A549 treated with DMSO at 1 μM for 4 hours (cell line): ENCODE measurements at places on chromosomes 7 and 10. TPM values are rescaled to one million over a fixed set of nuclear protein-coding genes. Genes with fewer than 3 reads are reported as not detected.

Gene CPA4
- 6.1 to 12.3 TPM (median 8.3 TPM) in 5 replicates for total RNA-seq

Gene STEAP2
- total RNA-seq: 2.9 to 5.5 TPM (median 5.4 TPM) in 5 replicates

Gene FBXO24
- total RNA-seq: 0.12 to 0.24 TPM (median 0.22 TPM) in 5 replicates

Gene BUB3
- 174 to 206 TPM (median 188 TPM) in 5 replicates for total RNA-seq

Gene CALHM1
- total RNA-seq: not detected in 5 replicates

Gene LRMDA
- 3.0 to 4.2 TPM (median 3.9 TPM) in 5 replicates for total RNA-seq

Gene C7orf57
- 0.24 to 0.37 TPM (median 0.28 TPM) in 5 replicates for total RNA-seq

Gene CCDC3
- 0.91 to 1.2 TPM (median 0.95 TPM) in 5 replicates for total RNA-seq

Gene HIPK2
- total RNA-seq: 18.2 to 27.5 TPM (median 24.9 TPM) in 5 replicates

Gene CCDC172
- total RNA-seq: not detected in 5 replicates

Gene IMPDH1
- 76.1 to 93.1 TPM (median 88.5 TPM) in 5 replicates for total RNA-seq

Gene OR9A4
- total RNA-seq: not detected in 5 replicates

Gene CDK1
- total RNA-seq: 86.1 to 108 TPM (median 88.6 TPM) in 5 replicates

Gene SEMA3C
- total RNA-seq: 46.4 to 76.0 TPM (median 61.3 TPM) in 5 replicates

Gene FMC1
- total RNA-seq: 16.6 to 34.7 TPM (median 32.2 TPM) in 5 replicates

Gene FANK1
- total RNA-seq: 2.9 to 5.7 TPM (median 4.2 TPM) in 5 replicates

Gene SPDYE2B
- total RNA-seq: 0.05 TPM in 1 of 5 replicates, not detected in the others

Gene ZCCHC24
- 3.5 to 5.7 TPM (median 5.1 TPM) in 5 replicates for total RNA-seq

Gene ADAM22
- total RNA-seq: 0.32 to 0.44 TPM (median 0.36 TPM) in 5 replicates

Gene CACNA2D1
- 5.4 to 12.3 TPM (median 11.0 TPM) in 5 replicates for total RNA-seq

Gene SCART1
- 0.18 to 0.44 TPM (median 0.19 TPM) in 5 replicates for total RNA-seq

Gene HECW1
- total RNA-seq: 11.4 to 14.2 TPM (median 12.2 TPM) in 5 replicates

Gene AZGP1
- total RNA-seq: 0.23 TPM in 1 of 5 replicates, not detected in the others

Gene CALML3
- not detected in 5 replicates for total RNA-seq

Gene CDH23
- 2.2 to 2.7 TPM (median 2.3 TPM) in 5 replicates for total RNA-seq

Gene SEMA3D
- 0.03 to 0.05 TPM (median 0.03 TPM) in 3 of 5 replicates, not detected in the others for total RNA-seq

Gene LRRC4
- total RNA-seq: not detected in 5 replicates

Gene ZNF722
- total RNA-seq: not detected in 5 replicates

Gene ZNF862
- 0.73 to 3.3 TPM (median 2.8 TPM) in 5 replicates for total RNA-seq

Gene SLC13A1
- not detected in 5 replicates for total RNA-seq

Gene ANKRD16
- total RNA-seq: 8.5 to 12.0 TPM (median 10.9 TPM) in 5 replicates

Gene SLC16A12
- 0.02 to 0.04 TPM in 2 of 5 replicates, not detected in the others for total RNA-seq
